Neural progenitor cell (in vitro differentiated cells): ENCODE measurements at places on chromosomes 16 and 17. TPM values are rescaled to one million over a fixed set of nuclear protein-coding genes. Genes with fewer than 3 reads are reported as not detected.

DNA sequence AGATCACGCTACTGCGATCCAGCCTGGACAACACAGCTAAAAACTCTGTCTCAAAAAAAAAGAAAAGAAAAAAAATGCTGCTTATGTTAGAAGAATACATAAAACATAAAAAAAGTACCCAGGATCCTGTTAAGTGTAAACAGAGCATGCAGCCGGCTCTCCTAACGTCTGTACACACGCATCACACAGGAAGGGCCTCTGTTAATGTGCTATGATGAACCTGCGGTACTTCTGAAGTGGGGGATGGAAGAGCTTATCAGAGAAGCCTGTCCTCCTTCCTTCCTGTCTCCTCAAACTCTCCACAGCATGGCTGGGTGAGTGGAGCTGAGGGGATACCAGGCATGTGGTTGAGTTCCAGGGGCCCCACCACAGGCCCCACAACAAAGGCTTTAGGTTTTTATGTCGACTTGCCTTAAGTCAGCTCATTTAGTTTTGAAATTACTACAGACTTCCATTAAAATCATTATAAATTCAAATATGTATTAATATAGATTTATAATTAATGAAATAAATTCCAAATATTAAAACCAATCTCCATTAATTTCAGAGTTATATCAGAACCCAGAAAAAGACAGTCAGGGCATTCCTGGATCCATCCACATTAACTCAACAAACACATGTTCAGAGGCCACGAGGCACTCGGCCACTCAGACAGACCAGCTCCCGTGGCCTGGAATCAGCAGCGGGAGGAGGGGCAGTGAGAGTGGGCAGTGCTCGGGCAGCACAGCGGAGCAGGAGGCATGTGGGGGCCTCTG, 11.7 kb downstream of the CCDC57 start:
- no peaks in the 10 kb centered on the region for H3K36me3 ChIP-seq
- H3K4me1 ChIP-seq: no peaks in the 10 kb centered on the region
- no peaks in the 10 kb centered on the region for H3K27me3 ChIP-seq
- no peak overlapping the region for H3K4me3 ChIP-seq

GRCh38 chr17:17144061-17144460, 62.1 kb downstream of the PLD6 start:
- no peaks in the 10 kb centered on the region for H3K4me1 ChIP-seq
- no peak for DNase-seq
- no peaks in the 10 kb centered on the region for H3K27me3 ChIP-seq
- H3K4me3 ChIP-seq: no peak overlapping the region
- H3K27ac ChIP-seq: no peak overlapping the region

DNA sequence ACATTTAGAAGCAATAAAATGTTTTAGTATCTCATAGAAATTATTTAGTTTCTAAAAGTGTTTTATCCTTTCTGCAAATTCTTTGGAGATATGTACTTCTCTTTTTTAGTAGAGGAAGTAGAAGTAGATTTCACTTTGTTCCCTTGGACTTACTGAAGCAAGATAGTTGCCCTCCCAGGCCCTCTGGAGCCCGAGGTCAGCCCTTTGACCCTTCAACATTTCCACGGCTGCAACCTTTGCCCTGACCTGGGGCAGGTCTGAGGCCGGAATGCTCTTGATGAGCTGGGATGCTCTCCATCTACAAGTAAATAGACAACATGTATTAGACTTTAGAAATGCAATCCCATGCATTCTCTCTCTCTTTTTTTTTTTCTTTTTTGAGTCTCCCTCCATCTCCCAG, 167.5 kb downstream of the CDK5R1 start:
- H3K4me3 ChIP-seq: no peak overlapping the region
- H3K4me1 ChIP-seq: no peaks in the 10 kb centered on the region
- no peak for DNase-seq
- H3K36me3 ChIP-seq: peaks cover 4% of the 10 kb centered on the region

DNA sequence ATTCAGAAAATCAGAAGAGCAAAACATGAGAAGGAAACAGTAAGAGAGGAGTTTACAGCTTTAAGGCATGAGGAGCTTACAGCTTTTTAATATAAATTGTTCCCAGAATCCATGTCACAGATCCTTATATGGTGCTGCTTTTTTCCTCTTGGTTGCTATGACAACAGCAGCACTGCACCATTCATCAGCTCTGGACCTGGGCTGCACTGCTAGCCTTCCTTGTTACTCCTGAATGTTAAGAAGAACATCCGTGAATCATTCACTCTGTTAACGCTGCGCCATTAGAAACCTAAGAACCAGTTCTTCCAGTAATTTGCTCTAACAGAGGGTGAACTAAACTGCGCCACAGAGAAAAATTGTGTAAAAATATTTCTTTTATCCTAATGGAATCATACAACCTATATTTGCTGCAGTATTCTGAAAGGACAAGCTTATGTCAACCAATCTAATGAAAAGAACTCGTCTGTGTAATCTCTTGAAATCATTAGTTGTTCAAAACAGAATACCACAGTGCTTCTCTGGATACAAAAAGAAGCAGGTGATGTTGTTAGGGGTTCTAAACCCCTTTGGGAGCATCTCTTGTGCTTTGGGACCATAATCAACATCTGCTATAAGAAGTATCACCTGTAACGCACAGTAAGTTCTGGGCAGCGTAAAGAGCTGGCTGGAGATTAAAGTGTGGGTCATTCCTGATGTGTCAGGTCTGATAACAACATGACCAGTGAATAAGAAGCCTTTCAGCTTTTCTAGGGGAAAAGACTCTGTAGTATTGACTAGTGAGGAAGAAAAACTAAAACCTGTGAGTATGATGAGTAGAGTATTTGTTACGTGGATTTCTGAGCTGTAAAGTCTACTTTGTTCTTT, 151.2 kb downstream of the TANC2 start:
- peaks cover 14% of the 10 kb centered on the region for H3K4me1 ChIP-seq
- no peaks in the 10 kb centered on the region for H3K27me3 ChIP-seq
- H3K36me3 ChIP-seq: no peaks in the 10 kb centered on the region
- no peak overlapping the region for H3K4me3 ChIP-seq
- no peak overlapping the region for H3K27ac ChIP-seq

- no peak for DNase-seq
- H3K36me3 ChIP-seq: no peaks in the 10 kb centered on the region
- H3K4me1 ChIP-seq: no peaks in the 10 kb centered on the region
- H3K4me3 ChIP-seq: no peak overlapping the region
- no peak overlapping the region for H3K27ac ChIP-seq
- H3K27me3 ChIP-seq: peaks cover 40% of the 10 kb centered on the region
Observed at GRCh38 chr17:15255713-15256454, 9.2 kb downstream of the PMP22 start.

DNA sequence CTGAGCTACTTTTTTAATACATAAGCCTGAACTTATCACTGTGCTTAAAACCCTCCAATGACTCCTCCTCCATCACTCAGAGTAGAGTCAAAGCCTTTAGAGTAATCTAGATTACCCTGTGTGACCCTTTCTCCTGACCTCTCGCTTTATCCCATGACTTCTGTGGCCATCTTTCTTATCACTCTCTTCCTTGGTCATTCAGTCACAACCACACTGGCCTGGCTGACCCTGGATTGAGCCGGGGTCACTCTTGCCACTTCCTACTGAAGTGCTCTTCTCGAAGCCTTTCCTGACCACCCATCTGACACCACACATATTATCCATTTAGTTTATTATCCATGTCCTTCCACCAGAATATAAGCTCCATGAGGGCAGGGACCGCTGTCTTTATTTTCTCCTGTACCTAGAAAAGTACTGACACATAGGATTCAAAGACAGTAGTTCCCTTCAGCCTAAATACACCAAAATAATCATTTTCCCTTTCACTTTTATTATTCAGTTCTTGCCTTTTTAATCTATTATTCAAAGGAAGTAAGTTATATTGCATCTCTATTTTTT, 28.0 kb upstream of the ABCA9 start:
- no peak for DNase-seq
- H3K4me3 ChIP-seq: no peak overlapping the region
- H3K27ac ChIP-seq: no peak overlapping the region
- no peaks in the 10 kb centered on the region for H3K36me3 ChIP-seq
- no peaks in the 10 kb centered on the region for H3K27me3 ChIP-seq

DNA sequence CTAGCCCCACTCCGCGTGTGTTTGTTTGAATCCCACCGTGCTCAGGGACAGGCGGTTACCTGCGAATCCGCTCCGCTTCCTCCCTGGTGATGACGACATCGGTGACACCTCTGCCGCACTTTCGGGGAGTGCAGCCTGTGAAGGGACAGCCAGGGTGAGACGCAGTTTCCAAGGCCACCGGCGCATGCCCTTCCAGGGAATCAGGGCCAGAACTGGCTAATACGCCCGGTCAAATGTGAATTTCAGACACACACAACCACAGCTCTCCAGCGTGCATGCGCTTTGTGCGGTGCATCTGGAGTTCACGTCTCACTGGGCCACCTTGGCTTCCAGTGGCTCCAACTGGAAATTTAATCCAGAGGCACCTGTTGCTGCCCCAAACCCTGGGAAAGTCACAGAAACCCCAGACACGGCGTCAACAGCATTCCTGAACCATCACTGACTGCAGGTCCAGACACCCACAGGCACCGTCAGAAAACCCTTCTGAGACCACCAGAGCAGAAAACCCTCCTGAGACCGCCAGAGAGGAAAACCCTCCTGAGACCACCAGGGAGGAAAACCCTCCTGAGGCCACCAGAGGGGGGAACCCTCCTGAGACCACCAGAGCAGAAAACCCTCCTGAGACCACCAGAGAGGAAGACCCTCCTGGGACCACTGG, 6.6 kb upstream of the HEXD start:
- H3K27ac ChIP-seq: no peak overlapping the region
- no peaks in the 10 kb centered on the region for H3K36me3 ChIP-seq
- no peak for DNase-seq
- no peaks in the 10 kb centered on the region for H3K27me3 ChIP-seq
- no peaks in the 10 kb centered on the region for H3K4me1 ChIP-seq
- H3K4me3 ChIP-seq: no peak overlapping the region

GRCh38 chr16:2032285-2033056, 5.8 kb downstream of the NHERF2 start:
- H3K27me3 ChIP-seq: peaks cover 13% of the 10 kb centered on the region
- no peak overlapping the region for H3K27ac ChIP-seq
- no peak for DNase-seq
- H3K36me3 ChIP-seq: no peaks in the 10 kb centered on the region
- H3K4me1 ChIP-seq: peaks cover 7% of the 10 kb centered on the region

- DNase-seq: no peak
- H3K4me3 ChIP-seq: no peak overlapping the region
- peaks cover 24% of the 10 kb centered on the region for H3K36me3 ChIP-seq
- H3K4me1 ChIP-seq: no peaks in the 10 kb centered on the region
- H3K27ac ChIP-seq: no peak overlapping the region
Observed at GRCh38 chr17:29469276-29469675, 79.1 kb downstream of the TAOK1 start.

DNA sequence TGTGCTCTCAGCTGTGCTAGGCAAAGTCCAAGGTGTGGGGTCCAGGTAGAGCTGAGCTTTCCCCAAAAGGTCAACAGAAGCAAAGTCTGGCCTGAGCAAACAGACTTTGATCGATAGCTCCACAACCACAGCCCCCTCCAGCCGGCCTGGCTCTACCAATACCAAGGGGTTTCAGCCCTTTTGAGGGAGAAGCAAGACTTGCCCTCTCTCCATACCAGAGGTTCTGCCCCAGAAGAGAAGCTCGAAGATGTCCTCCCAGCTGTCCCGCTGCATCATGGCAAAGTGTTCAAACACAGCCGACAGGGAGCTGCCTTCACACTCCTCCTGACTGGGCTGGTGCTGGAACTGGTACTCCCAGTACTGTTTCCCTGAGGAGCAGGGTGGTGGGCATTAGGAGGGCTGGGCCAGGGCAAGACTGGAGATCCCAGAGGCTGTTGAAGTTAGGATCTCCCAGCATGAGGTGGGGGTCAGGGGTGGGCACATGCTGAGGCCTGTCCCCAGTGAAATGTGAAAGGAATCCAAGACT, 1.7 kb downstream of the VTN start:
- no peak overlapping the region for H3K27ac ChIP-seq
- peaks cover 13% of the 10 kb centered on the region for H3K4me1 ChIP-seq
- no peaks in the 10 kb centered on the region for H3K36me3 ChIP-seq

DNA sequence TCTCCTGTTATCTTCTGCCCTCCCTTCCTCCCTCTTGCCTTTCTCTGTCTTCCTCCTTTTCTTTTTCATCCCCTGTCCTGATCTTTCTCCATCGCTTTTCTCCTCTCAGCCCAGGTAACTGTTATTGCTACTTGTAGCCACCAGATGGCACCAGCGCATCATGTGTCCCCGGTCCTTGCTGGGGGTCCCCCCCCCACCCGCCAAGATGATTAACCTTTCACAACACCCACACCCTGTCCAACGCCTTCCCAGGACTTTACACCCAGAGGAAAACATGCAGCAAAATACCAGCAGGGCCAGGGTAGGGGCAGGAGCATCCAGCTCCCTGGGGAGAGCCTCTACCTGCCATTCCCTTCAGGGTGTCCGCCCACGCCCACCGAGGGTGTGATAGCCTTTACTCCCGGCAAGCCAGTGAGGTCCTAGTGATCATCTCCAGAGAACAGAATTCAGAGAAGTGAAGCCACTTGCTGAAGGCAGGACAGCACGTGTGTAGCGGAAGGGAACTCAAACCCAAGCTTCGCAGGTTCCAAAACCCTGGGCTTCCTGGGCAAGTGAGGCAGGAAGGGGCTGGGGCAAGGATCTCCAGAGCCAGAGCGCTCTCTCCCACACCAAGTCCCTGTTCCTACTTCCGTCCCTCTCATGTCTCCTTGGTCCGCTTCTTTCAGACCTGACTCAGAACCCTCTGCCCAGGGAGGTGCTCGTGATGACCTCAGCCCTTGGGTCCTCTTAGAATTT, 13.4 kb upstream of the TAC4 start:
- peak; percentile 78 for DNase-seq
- H3K27me3 ChIP-seq: peaks cover 8% of the 10 kb centered on the region
- peaks cover 16% of the 10 kb centered on the region for H3K4me1 ChIP-seq
- no peak overlapping the region for H3K27ac ChIP-seq

- H3K36me3 ChIP-seq: no peaks in the 10 kb centered on the region
- no peak overlapping the region for H3K27ac ChIP-seq
- peak; percentile 32 for DNase-seq
- H3K4me1 ChIP-seq: no peaks in the 10 kb centered on the region
- H3K27me3 ChIP-seq: peaks cover 98% of the 10 kb centered on the region
- no peak overlapping the region for H3K4me3 ChIP-seq
Observed at GRCh38 chr16:8505327-8505991, 84.9 kb downstream of the TMEM114 start.

PTX4 gene
- not detected in 2 replicates for total RNA-seq
